GM20000 (cell line): ENCODE measurements at places on chromosomes 16 and 17.

GRCh38 chr16:57151369-57151768, 34.5 kb downstream of the PSME3IP1 start:
- no peak for DNase-seq

DNA sequence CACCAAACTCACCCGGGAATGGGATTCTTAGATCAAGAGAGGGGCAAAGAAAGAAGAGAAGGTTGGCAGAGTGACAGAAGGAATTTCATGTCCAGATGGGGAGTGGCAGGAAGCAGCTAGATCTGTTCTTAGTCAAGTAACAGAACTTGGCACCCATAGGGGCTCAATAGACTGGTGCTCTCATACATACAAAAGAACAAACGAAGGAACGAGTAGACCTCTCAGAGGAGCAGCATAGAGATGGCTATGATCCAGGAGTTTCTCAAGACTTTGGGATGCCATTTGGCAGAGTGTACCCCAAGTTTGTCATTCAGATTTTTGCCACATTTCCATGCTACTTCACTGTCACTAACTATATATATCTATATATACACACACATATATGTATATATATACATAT, 47.9 kb downstream of the GINS3 start:
- no peak for DNase-seq

DNA sequence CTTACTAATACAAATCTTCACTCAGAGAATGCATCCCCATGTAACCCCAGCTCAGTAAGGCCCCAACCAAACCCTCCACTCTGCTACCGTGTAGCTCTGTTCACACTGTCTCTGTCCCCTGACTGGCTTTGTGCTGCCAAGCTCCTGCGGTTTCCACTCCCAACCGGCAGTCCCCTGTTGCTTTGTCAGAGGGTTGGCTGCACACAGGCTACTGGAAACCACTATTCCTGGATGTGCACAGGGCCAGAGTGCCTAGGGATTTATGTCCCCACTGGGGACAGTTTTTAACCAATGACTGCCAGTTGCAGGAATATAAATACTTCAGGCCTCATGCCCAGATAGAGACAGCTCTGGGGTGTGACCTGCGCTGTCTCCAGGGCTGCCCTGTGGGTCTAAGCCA, 157.1 kb upstream of the C16orf82 start:
- DNase-seq = no peak

DNA sequence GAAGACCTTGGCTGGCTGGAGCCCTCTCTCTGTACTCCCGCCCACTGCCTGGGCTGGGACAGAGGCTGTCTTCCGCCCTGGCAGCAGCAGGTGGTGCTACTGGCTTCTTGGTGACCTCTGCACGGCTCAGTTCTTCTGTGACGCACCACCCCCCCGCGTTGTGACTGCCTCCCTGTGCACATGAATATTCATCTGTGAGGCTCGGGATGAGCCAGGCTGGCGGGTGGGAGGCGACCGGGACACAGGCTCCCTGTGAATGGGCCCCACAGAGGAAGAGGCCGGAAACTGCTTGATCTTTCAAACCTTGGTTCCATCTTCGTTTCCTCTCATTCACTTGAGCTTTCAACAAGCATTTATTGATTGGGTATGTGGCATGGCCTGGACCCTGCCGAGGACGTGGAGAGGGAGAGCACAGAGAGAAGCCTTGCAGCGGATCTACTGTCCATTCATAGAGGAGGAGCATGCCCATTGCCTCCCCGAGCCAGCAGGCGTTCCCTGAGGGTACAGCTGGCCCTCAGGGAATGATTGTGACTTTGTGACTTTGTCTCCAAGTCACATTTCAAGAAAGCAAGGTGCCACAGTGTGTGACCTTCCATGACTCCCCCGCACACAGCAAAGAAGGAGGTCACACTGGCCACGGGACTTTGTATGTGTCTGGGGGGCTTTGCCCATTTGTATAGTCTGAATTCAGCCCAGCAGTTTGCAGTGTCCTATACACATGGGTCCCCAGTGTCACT, 45.0 kb downstream of the B9D1 start:
- peak; percentile 74 for DNase-seq

GRCh38 chr16:70689035-70689969, 3.4 kb upstream of the MTSS2 start:
- DNase-seq = no peak

DNA sequence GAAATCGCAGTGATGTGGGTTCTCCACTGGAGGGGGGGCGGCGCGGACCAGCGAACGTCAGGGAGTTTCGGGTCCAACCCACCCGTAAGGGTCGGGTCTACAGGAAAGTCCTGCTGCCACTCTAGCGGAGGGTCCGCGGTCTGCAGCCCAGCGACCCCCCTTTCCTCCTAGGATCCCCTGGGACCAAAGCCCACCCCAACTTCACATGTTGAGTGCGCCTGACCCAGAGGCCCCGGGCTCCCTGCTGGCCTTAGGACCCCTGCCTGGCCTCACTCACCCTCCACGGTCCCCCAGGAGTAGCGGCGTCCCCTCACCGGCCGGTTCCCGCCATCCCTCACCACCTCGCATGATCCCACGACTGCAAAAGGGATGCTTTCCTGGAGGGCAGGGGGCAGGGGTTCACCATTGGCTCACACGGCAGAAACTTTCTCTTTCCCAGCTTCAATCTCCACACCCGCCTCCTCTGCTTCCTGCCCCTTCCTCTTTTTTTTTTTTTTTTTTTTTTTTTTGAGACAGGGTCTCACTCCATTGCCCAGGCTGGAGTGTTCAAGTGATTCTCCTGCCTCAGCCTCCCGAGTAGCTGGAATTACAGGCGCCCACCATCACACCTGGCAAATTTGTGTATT, 3.1 kb downstream of the SEPTIN1 start:
- no peak for DNase-seq

GRCh38 chr17:44827863-44828262, 2.2 kb downstream of the GJC1 start:
- no peak for DNase-seq

DNA sequence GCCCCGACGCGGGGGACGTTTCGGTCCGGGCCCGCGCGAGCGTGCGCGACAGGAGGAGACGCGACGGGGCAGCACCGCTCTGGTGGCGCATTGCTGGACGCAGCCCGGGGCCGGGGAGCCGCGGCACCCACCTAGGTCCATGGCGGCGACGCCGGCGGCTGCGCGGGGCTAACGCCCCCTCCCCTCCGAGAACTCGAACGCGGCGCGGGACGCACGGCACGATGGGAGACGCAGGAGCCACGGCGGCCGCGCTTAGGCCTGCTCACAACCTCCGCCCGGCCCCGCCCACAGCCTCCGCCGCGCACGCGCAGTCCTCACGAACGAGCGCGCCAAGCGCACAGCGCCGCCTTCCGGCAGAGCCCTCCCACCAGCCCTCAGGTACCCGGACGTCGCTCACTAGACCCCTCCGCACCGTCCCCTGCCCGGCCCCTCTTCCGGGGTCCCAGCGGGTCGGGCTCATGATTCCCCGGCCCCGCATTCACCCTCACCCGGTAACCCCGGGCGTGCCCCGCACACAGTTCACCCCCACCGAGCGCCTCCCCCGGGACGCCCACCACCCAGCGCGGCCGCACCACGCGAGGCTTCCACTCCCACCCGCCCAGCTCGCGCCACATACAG, at the start of gene GEMIN4:
Gene GEMIN4 (minus strand): TSS at position 263 of the 618 bp plus-strand sequence. CDS start 122 bp downstream, at position 141.
- peak; percentile 99 for DNase-seq

- no peak for DNase-seq
Measured at GRCh38 chr16:86499889-86500707, 10.2 kb upstream of the FOXF1 start.

DNA sequence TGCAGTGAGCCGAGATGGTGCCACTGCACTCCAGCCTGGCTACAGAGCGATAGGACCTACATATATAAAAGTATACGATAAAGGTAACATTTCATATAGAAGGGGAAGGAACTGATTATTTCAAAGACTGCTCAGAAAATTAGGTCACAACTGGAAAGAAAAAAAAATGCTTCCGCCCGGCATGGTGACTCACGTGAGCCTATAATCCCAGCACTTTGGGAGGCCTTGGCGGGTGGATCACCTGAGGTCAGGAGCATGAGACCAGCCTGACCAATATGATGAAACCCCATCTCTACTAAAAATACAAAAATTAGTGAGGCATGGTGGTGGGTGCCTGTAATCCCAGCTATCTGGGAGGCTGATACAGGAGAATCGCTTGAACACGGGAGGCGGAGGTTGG, 7.8 kb downstream of the TEX14 start:
- no peak for DNase-seq

DNA sequence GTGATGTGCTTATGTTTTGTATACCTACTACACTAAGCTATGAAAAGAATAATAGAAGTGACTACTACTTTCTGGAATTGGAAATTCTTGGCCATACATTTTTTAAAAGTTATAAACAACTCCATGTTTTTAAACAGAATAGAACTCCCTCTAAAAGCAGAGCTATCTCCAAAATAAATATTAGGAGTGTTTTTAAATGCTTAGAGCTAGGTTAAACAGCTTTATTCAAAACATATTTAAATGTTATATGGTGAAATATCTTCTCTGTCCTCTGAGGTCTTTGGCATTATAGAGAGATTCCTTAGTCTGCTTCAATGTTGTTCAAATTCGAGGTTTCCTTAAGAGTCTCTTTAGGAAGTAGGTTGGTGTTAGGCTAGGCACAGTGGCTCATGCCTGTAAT, 22.9 kb upstream of the PSMC5 start:
- DNase-seq = no peak

GRCh38 chr16:29915590-29916247, 10.3 kb downstream of the KCTD13 start:
- DNase-seq = no peak

DNA sequence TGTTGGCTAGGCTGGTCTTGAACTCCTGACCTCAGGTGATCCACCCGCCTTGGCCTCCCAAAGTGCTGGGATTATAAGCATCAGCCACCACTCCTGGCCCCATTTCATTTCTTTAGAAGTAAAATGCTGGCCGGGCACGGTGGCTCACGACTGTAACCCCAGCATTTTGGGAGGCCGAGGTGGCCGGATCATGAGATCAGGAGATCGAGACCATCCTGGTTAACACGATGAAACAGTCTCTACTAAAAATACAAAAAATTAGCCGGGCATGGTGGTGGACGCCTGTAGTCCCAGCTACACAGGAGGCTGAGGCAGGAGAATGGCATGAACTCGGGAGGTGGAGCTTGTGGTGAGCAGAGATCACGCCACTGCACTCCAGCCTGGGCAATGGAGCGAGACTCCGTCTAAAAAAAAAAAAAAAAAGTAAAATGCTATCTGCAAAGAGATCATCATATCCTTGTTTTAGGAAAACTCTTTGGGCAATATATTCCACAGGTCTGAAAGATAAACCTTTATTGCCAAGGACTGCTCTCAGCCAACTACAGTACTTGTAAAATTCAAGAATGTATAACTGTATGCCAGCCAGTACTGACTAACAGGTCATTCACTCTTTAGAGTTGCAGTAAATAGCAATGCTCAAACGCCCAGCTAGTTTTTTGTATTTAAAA, 3.8 kb downstream of the GJC1 start:
- no peak for DNase-seq

- DNase-seq = no peak
Measured at GRCh38 chr17:18121144-18121910, 12.8 kb downstream of the MYO15A start.

DNA sequence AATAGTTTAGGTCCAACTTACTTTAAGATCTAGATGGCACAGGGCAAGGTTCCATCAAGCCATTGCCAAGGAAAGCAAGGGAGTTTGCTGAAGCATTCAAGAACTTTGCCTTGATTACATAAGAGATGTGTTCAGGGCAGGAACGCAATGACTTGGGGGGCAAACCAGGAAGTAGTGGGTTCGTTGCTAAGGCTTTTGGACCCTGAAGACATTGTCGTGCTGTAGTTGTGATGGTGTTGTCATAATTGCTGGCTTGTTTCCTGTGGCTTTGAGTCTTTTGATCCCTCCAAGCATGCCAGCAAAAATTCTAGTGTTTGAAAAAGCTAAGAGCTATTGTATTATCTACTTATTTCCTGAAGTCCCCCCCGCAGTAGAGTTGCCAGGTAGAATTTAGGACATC, 70.7 kb upstream of the HNF1B start:
- DNase-seq = no peak

DNA sequence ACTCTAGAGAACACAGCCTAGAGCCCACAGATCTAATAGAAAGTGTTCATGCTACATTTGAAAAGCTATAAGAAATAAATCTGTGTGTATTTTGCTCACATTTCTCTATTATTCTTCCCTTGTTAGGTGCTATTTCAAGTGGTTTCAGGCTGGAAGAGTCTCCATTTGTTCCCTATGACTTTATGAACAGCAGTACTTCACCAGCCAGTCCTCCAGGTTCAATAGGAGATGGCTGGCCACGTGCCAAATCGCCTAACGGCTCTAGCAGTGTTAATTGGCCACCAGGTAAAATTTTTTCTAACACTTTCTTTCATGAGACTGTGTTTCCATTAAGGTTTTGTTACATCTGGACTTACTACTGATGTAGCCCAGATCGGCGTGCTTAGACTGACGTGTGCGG, 30.7 kb upstream of the SLC5A11 start:
- DNase-seq = no peak
